ENCODE measurements at places on chromosomes 4 and X. TPM values are rescaled to one million over a fixed set of nuclear protein-coding genes. Genes with fewer than 3 reads are reported as not detected.

The TRIM60 gene
- not detected for total RNA-seq

The GSX2 gene
- total RNA-seq, result not detected

The PCDH11X gene
- not detected for total RNA-seq

The NOCT gene
- total RNA-seq, result 28.3 TPM

The SPANXD gene
- total RNA-seq, result not detected

The GUCY1B1 gene
- total RNA-seq, result 12.7 TPM

The TRIM61 gene
- under 0.01 TPM for total RNA-seq

The HEPH gene
- total RNA-seq, result under 0.01 TPM

The TMEM271 gene
- total RNA-seq, result not detected

The GLOD5 gene
- total RNA-seq, result not detected

The CA5B gene
- 2.3 TPM for total RNA-seq

The FGF5 gene
- 0.32 TPM for total RNA-seq

The BEX2 gene
- 1.5 TPM for total RNA-seq

The NAT8L gene
- total RNA-seq, result 0.32 TPM

The PDE6B gene
- total RNA-seq, result 7.5 TPM

The RPS3A gene
- 2,726 TPM for total RNA-seq

The ASB9 gene
- 33.5 TPM for total RNA-seq

The UGT2B15 gene
- not detected for total RNA-seq

The F8 gene
- 0.97 TPM for total RNA-seq

The IL1RAPL1 gene
- 5.9 TPM for total RNA-seq

The STPG2 gene
- not detected for total RNA-seq

The KIF4A gene
- 22.5 TPM for total RNA-seq

The HHIP gene
- total RNA-seq, result 89.8 TPM

The ENPP6 gene
- total RNA-seq, result not detected

The HTRA3 gene
- 11.0 TPM for total RNA-seq

The PDZD4 gene
- total RNA-seq, result not detected

The PPEF2 gene
- total RNA-seq, result not detected

The ETDA gene
- not detected for total RNA-seq

The TAPT1 gene
- 16.4 TPM for total RNA-seq

The USP17L25 gene
- not detected for total RNA-seq

The OTUD6A gene
- not detected for total RNA-seq

The IRS4 gene
- not detected for total RNA-seq

The BANK1 gene
- total RNA-seq, result under 0.01 TPM

The MAGEB16 gene
- not detected for total RNA-seq

The INTS6L gene
- total RNA-seq, result 2.9 TPM

The TGIF2LX gene
- total RNA-seq, result not detected

The GAB3 gene
- 1.6 TPM for total RNA-seq

The HS3ST1 gene
- total RNA-seq, result under 0.01 TPM
